HCT116 (cell line): ENCODE measurements at places on chromosomes 13 and 19.
A peak's percentile ranks its signal among the peaks of the same experiment; 100 is the strongest.

- no peak for DNase-seq
Measured at GRCh38 chr19:571566-571974, 826 bp upstream of the BSG start.

DNA sequence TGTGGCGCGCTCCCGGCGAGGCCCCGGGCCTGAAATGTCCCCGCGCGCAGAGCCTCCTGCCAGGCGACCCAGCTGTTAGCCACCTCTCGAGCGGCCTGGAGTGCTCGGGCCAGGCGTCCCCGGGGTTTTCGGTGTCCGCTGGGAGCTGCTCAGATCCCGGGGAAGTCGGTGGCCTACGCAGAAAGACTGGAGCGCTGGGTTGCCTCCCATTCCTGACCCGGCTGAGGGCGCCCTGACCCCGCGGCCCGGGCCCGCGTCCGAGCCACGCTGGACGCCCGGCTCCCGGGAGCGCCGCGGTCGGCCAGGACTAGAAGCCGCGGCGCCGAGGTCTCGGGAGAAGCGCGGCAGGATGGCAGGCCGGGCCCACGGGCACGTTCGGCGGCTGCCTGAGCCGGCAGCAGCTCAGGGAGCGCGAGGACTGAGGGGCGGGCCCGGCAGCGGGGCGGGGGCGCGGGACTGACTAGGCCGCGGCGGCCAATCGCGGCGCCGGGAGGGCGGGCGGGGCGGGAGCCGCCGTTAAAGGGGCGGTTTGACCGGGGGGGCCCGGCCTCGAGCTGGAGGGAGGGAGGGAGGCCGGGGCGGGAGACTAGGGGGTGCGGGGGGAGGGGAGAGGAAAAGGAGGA, 1.3 kb upstream of the ZIC2 start:
- peak; percentile 52 for DNase-seq

- DNase-seq, result no peak
Measured at GRCh38 chr13:83824120-83824519, 58.2 kb downstream of the SLITRK1 start.

DNA sequence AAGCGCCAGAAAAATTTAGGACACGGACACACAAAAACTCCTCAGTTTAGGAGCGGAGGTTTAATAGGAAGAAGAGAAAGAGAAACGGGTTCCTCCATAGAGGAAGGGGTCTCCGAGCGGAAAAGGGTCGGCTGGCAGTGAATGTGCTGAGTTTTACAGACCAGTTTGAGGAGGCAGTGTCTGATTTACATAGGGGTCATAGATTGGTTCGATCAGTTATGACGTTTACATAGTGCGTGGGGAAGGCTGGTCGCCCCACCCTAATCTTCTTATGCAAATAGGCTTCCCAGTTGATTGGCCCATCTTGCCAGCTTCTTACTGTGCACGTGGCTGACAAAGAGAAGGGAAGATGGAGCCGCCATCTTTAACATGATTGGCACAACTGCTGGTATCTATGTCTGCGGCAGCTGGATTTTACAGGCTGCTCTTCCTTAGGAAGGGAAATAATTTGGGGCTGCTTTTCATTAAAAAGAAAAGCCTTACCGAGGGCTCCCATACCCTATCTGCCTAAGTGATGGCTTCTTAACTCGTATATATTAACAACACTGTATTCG, 1.2 kb upstream of the ZNF225 start:
- no peak for DNase-seq

GRCh38 chr13:64688893-64689677, 2541.1 kb downstream of the PCDH9 start:
- DNase-seq, result no peak

GRCh38 chr13:107977071-107977574, 238.2 kb downstream of the LIG4 start:
- no peak for DNase-seq

GRCh38 chr13:46527237-46527636, 25.7 kb upstream of the LRCH1 start:
- no peak for DNase-seq

DNA sequence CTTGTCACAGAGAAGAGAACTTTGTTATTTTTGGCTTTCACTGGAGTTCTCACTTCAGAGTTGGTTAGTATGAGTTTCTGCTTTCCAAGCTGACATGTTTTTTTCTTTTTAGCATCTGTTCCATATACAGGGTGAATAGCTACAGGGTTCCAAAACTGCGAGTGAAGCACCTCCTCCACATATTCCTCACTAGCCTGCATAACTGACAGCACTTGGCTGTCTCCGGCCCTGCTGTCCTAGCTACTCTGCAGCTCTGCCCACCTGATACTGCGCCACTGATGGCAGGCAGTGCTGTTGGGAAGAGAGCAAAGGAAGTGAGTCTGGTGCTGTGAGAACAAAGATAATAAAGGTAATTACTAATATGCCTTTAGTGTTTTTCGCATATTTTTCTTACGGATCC, 6.8 kb downstream of the ATP8A2 start:
- DNase-seq, result no peak

GRCh38 chr13:59119475-59119874, 1044.3 kb downstream of the DIAPH3 start:
- no peak for DNase-seq

DNA sequence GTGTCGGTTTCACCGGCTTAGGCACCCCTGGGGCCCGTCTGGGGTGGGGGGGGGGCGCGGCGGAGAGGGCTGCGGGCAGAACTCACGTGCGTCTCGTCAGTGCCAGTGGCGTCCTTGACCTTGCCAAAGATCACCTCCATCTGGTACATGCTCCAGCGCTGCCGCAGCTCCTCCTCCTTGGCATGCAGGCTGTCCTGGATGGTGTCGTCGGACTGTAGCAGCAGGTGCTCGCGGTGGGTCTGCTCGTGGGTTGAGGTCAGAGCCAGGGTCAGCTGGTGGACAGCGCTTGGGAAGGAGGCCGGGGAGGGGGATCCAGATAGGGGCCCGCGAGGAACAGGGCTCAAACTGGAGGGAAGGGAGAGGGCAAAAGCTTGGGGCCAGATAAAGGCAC, 4.7 kb upstream of the RGL3 start:
- DNase-seq, result no peak

GRCh38 chr13:21075011-21075378, 13.6 kb upstream of the LATS2 start:
- no peak for DNase-seq

GRCh38 chr13:84400706-84401105, 518.4 kb upstream of the SLITRK1 start:
- DNase-seq, result no peak

DNA sequence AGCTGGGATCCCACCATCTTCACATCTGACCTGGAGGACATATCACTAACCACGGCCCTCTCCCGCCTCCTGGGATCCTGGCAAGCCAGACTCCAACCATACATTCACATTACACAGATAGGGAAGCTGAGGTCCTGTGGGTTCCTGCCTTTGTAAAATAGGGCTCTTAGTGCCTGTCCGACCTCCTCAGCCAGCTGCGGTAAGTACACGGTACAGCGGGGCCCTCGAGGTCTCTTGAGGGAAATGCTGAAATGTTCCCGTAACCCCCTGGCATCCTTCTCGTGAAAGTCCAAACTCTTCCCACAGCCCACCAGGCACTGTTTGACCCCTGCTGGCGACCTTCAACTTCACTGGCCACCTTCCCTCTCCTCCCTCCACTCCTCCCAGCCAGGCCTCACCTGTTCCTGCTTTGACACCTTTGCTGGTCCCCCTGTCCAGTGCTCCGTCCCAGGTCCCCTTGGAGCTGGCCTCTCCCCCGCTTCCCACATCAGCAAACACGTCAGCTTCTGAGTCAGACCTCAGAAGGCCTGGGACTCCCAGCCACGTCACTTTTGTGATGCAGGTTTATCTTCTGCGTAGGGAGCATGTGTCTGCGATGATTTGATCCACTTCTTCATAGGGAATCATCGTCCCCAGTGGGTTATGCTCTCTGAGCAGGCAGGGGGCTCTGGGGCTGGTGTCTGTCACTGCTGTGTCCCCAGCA, 8.8 kb upstream of the GNG7 start:
- no peak for DNase-seq

DNA sequence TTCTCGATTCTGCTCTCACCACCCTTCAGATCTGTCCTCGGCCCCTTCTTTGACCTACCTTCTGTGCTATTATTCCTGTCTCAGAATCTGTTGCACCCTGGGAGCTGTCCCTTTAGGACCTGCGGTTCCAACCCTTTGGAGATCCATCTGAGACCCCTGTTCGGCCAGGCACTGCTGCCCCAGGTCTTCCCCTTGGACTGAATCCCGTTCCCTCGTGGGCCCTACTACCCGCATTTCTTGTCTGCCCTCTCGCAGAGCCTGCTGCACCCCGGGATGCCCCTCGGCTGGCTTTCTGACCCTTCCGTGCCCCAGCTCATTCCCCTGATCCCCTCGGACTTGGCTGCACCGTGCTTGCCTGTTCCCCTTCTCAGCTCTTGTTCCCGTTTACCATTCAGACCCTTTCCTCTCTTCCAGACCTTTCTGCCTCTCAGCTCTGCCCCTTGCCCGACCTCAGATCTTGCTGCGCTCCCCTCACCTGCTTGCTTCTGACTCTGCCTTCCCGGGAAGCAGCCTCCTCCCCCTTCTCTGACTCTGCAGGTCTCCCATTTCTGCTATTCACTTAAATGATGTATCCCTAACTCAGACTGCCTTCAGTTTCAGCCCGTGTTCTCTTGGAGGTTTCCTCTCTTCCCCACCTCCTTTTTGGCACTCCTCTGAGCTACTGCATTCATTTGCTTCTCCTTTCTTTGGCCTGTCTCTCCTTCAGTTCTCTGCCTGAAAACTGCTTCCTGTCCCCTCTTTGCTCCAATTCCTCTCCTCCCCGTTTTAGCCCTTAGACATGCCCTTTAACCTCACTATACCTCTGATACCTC, 1.1 kb downstream of the ARHGAP35 start:
- DNase-seq, result no peak

- DNase-seq, result peak; percentile 6
Measured at GRCh38 chr13:29428310-29429181, 166.9 kb downstream of the SLC7A1 start.

DNA sequence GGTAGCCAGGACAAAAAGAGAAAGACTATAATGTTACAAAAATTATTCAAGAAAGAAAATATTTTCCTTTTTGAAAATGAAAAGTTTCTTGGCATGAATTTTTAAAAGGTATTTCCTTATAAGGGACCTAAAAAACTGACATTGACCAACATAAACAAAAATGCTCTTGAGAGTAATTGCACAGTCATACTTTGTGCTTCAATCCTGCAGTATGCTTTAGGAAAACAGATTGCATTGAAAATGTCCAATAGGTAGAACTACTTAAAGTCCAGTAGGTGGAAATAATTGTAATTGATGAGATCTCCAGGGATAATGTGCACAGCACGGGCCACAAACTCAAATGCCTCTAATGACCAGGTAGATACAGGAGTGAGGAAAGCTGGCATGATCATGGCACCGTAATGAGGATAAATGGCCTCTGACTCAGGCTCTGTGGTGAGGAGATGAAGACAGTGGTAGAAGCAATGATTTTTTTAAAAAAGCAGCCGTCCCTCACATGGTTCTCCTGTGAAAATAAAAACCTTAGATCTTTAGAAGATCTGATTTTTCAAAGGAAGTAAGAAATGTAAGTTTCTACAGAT, 278.0 kb downstream of the ITGBL1 start:
- DNase-seq, result no peak

- DNase-seq, result no peak
Measured at GRCh38 chr19:8238251-8238650, 29.1 kb downstream of the CERS4 start.

- no peak for DNase-seq
Measured at GRCh38 chr13:28820099-28821051, at the start of gene MTUS2. TSS of gene MTUS2 (plus strand) at chr13:28820339.

DNA sequence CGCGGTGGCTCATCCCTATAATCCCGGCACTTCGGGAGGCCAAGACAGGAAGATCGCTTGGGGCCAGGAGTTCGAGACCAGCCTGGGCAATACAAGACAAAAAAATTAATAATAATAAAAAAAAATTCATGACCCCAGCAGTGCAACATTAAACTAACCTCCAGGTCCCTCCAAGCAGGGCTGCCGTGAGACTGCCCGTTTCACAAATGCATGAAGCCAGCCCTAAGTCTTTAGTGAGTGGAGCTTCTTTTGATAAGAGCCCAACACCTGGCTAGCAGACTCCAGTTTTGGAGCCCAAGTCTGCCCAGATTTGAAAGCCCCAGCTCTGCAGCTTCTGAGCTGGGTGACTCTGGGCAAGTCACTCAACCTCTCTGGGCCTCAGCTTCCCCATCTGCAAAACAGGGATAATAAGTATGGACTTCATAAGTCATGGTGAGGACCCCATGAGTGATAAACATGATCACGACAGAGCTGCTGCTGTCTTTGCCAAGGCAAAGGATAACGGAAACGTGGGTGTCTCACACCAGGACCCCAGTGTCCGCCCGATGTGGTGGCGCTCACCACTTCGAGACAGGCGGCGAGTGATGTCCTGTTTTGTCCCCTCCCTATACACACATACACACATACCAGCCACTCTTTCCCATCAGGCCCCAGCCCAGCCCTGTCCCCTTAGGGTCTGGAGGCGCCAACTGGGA, 38.4 kb upstream of the NANOS3 start:
- no peak for DNase-seq

DNA sequence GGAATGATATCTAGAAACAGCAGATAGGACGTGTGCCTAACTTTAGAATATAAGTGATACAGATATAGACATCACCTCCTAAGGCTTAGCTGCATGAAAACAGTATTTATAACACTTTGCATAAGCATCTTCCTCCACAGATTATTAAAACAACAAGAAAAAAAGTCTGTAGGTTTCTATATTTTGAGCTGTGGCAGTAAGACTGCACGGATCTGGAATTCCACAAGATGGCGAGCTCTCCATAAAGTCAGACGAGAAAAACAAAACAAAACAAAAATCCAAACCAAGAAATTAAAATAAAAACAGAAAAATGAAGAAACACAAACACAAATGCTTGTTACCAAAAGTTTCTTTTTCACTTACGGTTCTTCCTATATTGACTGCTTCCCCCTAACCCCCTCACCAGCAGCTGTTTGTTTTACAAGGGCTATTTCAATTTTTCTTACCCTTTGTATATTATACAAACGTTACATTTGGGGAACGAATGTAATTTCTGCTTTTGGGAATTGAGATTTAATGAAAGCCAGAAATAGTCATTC, 285.8 kb downstream of the MYO16 start:
- no peak for DNase-seq

- DNase-seq, result no peak
Measured at GRCh38 chr19:19566306-19566705, 28.2 kb downstream of the CILP2 start.

DNA sequence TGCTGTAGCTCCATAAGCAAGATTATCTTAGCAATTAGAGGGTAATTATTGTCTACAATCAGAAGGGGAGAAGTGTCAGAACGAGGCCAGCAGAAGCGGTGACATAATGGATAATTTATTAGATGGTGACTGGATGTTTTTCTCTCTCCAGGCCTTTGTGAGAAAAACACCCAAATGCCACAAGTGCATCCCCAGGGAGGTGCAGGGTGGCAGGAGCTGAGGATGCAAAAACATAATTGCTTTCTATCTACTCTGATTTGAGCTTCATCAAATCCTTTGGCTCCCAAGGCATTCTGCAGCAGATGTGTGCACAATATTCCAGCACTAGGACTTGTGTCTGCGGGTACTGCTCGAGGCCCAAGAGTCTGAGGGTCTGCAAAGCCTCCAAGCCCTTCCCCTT, 220.1 kb upstream of the SERP2 start:
- DNase-seq, result no peak

DNA sequence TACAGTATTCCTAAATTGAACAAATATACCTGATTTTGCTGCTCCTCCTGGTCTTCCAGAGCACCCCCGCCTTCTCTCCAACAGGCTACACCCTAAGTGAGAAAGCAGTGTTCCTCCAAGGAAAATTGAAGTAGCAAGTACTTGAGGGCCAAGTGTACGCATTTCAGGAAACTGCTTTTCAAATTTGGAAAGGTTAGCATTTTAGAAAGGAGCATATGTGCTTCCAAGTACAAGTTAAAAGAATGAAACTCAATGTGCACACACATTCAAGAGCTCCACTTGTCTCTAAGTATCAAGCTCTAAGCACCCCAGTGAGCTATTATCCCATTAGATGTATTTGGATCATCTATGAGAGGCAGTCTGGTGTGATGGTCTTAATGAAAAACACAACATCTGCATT, 25.8 kb downstream of the LHFPL6 start:
- DNase-seq, result no peak
